Activated T-helper 2 cell treated with anti-CD3 and anti-CD28 coated beads, Interferon-gamma antibody, Interleukin-2, Interleukin-4, amounts not matched to agents 10 μg/mL and 5 μg/mL and 100 μg/mL, durations not matched to agents 14 hours and 24 hours and 36 hours (primary cell): ENCODE measurements at places on chromosomes 7 and 10. TPM values are rescaled to one million over a fixed set of nuclear protein-coding genes. Genes with fewer than 3 reads are reported as not detected.

DNA sequence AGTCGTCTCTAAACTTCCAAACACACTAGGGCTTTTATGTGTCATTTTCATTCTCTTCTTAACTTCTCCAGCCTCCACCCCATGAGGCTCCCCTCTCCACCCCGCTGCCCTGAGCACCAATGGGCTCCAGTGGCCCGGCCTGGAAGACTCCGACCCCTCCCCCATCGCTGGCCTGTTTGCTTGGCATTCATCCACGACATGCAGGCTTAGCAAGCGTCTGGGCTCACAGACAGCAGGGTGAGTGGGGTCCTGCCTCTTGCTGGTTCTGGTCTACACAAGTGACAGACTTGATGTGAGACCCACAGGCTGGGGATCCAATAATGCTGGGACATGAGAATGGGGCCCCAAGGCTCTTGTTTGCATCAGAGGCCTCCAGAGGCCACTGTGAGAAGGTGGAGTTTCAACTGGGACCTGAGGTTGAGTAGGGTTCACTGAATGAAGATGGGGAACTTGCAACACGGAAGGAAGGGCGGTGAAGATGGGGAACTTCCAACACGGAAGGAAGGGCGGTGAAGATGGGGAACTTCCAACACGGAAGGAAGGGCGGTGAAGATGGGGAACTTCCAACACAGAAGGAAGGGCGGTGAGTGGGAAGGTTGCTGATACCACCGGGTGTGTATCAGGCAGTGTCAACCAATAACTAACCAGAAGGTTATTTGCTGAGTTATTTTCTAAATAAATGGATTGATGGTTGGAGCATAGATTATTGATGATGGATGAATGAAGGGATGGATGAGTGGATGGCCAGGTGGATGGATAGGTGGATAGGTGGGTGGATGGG lies 14.0 kb downstream of the KNDC1 start:
- H3K27ac ChIP-seq: no peak overlapping the region
- H3K27me3 ChIP-seq: peaks cover 8% of the 10 kb centered on the region
- H3K4me3 ChIP-seq: no peak overlapping the region
- H3K36me3 ChIP-seq: no peaks in the 10 kb centered on the region

- DNase-seq: no peak
- H3K27me3 ChIP-seq: peaks cover 4% of the 10 kb centered on the region
- H3K27ac ChIP-seq: peak overlapping the region; percentile 91
- H3K4me1 ChIP-seq: peaks cover 22% of the 10 kb centered on the region
Measured at GRCh38 chr7:133081119-133081598, 731 bp downstream of the CHCHD3 start.

DNA sequence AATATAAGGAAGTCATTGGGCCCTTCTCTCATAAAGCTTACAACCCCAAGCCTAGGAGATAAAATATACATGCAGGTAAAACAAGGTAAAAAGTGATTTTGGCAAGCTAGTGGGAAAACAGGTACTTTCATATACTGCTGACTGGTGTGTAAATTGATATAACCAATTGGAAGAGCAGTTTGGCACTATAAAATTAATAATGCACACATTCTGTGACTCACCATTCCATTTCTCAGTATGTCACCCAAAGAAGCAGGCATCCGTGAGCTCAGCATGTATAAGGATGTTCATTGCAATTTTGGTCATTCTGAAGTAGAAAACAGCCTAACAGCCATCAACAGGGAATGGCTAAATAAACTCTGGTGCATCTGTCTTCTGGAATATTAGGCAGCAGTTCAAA lies 2.9 kb downstream of the MACROH2A2 start:
- no peak for DNase-seq
- H3K4me1 ChIP-seq: peaks cover 6% of the 10 kb centered on the region
- H3K36me3 ChIP-seq: no peaks in the 10 kb centered on the region
- peaks cover 49% of the 10 kb centered on the region for H3K27me3 ChIP-seq

CEP55 gene
- 72.6 and 76.1 TPM in 2 replicates for total RNA-seq
